ENCODE measurements at places on chromosomes 12 and 14. TPM values are rescaled to one million over a fixed set of nuclear protein-coding genes. Genes with fewer than 3 reads are reported as not detected.

FKBP3 gene
- total RNA-seq = 64.9 TPM

DNA sequence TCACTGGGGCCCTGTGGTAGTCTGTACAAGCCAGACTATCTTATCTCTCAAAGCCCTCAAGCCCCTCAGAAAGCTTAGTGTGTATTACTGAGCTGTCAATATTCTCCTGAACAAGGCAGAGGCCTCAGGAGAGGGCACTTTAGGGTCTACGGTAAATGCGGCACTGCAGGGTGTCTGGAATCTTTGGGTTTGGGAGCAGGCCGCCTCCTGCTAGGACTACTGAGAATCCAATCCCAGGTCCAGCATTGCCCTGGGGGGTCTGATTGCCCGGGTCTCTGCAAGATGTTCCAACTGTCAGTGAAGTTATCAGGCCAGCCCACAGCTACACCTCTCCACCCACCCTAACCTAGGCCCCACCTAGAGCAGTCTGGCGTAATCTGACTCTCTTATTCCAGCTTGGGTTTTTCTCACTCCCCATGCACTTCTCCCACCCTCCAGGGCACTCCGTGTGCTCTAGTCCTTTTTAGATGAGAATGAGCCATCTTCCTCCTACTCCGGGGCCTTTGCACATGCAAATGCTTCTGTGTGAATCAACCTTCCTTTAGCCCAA is 4.3 kb upstream of the ZFP36L1 start:
- DNase-seq = no peak

DNA sequence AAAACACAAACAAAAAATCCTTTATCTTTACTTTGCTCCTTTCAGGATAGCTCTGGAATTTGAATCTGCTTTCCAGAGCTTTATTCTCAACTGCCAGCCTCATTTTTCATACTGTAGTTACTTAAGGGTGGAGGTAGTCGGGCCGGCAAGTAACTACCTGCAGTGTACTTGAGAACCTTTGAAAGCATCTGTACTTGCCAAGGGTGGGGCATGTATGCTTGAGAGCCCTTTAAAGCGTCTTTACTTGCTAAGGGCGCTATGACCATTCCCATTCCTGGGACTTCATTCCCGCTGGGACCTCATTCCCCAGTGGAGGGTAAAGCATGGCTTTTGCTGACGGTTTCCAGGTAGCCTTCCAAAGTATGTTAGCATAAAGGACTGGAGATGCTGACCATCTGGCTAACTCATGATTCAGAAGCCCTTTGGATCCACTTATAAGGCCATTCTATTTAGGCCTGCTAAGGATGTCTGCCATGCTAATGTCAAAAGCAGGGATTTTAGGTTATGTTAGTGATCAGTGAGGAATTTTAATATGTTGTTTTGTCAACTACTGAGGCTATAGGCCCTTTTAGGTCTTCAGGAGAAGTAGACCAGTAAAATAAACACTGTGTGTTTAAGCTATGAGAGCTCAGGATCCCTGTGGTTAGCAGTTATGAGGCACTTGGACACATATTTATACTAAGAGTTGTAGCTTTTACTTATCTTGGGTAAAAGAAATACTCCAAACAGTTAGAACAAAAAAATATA is 74.9 kb downstream of the CRADD start:
- DNase-seq = no peak

DNA sequence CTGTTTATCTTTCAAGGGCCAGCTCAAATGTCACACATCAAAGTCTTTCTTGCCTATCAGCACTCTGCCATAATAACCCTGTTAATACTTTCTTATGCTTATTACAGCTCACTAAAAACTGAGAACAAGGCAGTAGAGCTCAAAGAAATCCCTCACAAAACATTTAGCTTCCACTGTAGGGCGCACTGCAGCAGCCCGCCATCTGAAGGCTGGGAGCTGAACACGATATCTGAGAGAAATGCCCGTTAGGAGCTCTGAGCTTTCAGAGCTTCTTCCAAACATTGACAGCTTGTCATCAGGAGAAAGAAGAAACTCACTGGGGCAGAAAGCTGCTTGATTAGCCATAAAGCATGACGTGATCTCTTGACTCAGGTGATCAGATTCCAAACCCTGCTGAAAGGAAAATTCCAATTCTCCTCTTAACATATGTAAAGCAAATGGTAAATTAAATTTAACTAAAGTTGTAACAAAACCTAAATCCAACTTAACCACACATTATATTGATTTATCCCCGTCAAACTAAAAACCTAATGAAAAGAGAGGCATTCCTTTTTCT is 175.7 kb downstream of the C12orf50 start:
- no peak for DNase-seq

DNA sequence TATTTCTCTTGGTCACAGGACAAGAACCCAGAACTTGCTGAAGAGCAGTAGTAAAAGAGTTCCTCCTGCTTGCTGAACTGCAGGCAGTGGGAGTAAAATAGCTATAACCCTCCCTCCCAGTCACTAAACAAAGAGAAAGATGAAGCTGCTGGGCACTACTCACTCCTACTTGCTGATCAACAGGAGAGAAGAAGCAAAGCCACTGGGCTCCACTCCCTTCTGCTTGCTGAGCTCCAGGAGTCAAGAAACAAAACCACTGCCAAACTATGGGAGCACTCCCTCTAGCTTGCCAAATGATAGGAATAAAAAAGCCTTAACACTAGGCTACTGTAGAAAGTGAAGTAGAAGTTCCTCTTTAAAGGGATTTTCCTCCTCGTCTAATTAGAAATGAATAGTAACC is 155.3 kb downstream of the RASSF9 start:
- DNase-seq = no peak

GRCh38 chr12:12548713-12549112 is 13.9 kb downstream of the DUSP16 start:
- no peak for DNase-seq

RESF1 gene
- 20.5 TPM for total RNA-seq

- no peak for DNase-seq
These were observed 1.0 kb downstream of the HOMEZ start for GRCh38 chr14:23284654-23285529.

GRCh38 chr12:123757561-123757960 is 4.5 kb upstream of the DNAH10 start:
- no peak for DNase-seq

TMPRSS12 gene
- total RNA-seq = not detected

NTS gene
- total RNA-seq = not detected

GRCh38 chr14:101233391-101233790 is 327.9 kb upstream of the DIO3 start:
- no peak for DNase-seq

FBXO33 gene
- 25.0 TPM for total RNA-seq

- peak; percentile 75 for DNase-seq
These were observed 43.1 kb downstream of the PRKAB1 start for GRCh38 chr12:119710965-119711551.
